Cortex of kidney (tissue), 1 donor: ENCODE measurements at places on chromosomes 4 and X.

DNA sequence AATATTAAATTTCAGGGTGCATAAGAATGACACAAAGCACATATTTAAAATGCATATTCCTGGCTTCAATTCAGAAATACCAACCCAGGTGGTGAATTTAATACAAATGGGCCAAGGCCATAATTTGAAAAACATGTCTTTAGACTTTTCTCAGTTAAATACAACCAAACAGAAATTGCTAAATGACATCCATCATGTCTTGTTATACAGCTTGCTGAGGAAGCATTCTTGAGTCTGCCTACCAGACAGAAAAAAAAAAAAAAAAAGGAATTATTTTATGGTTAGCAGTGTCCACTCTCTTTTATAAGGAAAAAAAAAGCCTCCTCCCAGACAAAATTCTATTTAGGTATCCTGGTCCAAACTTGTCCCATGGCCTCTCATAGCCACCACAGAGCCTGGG is 119.1 kb downstream of the PAPSS1 start:
- DNase-seq = no peak

- DNase-seq = no peak
Observed at GRCh38 chr4:103786014-103786413, 66.2 kb upstream of the TACR3 start.

GRCh38 chr4:6201580-6202091 is 1.3 kb upstream of the JAKMIP1 start:
- DNase-seq = no peak

- no peak for DNase-seq
Observed at GRCh38 chr4:184804621-184805020, 21.1 kb downstream of the ACSL1 start.

GRCh38 chr4:156487107-156487506 is 484.5 kb downstream of the PDGFC start:
- DNase-seq = no peak

- DNase-seq = no peak
Observed at GRCh38 chr4:169987327-169988228, 38.6 kb downstream of the MFAP3L start.

DNA sequence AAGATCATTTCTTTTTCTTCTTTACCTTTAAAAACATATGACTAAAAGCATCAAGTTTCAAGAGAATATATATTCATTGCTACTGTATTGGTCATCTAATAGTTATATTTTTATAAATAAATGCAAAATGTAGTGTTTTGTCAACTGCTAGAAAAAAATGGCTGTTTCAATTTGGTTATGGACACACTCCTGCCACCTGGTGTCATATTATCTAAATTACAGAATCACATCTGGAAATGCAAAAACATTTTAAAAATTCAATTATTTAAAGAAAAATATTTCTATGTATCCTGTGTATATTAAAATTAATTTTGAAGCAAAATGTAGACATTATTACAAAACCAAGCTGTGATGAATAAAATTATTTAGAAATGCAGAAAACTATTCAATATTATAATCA is 329.4 kb upstream of the PCDH18 start:
- no peak for DNase-seq

DNA sequence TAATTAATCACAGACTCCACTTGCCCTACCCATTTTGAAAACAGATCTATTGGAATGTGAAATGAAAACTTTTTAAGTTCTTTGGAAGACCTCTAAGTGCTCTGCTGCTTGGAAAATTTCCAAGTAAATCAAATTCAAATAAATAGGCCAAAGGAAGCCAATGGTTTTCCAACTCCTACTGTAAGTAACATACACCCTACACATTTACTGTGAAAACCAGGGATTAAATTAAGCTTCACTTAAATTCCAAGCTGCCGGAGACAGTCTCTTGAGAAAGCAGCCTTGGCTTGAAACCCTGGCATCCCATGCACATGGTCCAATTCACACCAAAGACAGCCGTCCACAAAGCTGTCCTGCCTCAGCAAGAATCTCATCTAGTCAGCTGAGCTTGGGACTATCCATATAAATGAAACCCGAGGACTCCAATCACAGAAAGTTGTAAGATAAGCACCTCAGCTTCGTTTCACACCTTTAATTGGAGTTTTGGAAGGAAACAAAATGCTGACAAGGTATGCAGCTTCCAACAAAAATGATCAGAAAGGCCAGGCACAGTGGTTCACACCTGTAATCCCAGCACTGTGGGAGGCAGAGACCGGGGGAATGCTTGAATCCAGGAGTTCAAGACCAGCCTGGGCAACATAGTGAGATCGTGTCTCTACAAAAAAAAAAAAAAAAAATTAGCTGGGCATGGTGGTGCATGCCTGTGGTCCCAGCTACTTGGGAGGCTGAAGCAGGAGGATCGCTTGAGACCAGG is 88.6 kb downstream of the APBB2 start:
- no peak for DNase-seq

DNA sequence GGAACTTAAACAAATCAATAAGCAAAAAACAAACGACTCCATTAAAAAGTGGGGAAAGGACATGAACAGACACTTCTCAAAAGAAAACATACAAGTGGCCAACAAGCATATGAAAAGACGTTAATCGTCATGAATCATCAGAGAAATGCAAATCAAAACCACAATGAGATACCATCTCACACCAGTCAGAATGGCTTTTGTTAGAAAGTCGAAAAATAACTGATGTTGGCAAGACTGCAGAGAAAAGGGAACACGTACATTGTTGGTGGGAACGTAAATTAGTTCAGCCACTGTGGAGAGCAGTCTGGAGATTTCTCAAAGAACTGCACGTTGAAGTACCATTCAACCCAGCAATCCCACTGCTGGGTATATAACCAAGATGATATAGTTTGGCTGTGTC is 23.7 kb downstream of the NEUROG2 start:
- no peak for DNase-seq

DNA sequence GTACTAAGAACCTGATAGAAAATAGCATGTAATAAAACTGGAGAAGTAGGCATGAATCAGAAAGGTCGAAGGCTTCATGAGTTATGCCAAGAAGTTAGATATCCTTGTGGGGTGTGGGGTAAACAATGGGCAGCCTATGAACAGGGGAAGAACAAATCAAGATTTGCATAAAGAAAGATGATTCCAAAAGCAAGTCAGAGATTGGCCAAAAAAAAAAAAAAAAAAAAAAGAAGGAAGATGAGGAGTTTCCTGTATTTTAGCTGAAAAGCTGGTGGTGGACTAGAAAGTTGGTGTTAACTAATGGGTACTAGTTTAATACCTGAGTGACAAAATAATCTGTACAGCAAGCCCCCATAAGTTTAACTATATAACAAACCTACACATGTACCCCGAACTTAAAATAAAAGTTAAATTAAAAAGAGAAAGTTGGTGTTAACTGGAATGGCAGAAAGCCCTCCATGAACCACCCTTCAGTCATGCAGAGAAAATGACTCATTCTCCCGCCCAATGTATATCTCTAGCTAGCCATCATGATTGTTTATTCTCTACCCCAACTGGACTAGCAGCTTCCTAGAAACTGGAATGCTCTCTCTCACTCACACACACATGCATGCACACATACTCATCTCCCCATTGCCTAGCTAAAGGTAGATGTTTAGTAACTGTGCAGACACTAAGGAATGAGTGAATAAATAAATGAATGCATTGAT is 41.7 kb downstream of the ATP11C start:
- DNase-seq = no peak

DNA sequence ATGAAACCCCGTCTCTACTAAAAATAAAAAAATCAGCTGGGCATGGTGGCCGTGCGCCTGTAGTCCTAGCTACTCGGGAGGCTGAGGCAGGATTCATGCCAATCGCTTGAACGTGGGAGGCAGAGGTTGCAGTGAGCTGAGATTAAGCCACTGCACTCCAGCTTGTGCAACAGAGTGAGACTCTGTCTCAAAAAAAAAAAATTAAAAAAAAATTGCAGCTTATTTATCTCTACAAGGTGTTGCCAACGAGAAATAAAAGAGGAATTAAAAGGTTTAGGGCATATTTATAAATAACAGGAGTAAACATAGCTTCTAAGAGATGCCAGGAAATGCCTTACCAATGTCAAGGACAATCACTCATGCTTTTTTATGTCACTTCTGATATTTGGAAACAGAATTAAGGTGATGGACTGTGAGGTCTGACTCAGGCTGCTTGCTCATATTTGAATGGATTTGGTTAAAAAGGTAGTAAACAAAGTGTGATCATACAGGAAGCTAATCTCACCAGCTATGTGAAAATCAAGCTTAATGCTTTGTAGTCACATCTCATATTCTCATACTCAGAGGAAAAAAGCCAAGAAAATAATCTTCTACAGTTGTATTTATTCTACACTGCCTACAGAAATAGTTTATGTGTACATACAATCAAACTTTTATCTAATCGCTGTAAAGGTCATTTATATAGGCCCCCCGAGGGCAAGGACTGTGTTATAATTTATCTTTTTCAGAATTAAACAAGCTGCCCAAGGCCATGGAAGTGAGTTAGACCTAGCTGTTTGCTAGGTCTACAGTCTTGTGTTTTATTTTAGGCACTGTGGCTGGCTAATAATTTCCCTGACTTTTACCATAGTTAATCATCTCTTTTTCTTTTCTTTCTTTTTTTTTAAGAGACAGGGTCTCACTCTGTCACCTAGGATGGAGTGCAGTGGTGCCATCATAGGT is 61.1 kb upstream of the RBMX start:
- no peak for DNase-seq

DNA sequence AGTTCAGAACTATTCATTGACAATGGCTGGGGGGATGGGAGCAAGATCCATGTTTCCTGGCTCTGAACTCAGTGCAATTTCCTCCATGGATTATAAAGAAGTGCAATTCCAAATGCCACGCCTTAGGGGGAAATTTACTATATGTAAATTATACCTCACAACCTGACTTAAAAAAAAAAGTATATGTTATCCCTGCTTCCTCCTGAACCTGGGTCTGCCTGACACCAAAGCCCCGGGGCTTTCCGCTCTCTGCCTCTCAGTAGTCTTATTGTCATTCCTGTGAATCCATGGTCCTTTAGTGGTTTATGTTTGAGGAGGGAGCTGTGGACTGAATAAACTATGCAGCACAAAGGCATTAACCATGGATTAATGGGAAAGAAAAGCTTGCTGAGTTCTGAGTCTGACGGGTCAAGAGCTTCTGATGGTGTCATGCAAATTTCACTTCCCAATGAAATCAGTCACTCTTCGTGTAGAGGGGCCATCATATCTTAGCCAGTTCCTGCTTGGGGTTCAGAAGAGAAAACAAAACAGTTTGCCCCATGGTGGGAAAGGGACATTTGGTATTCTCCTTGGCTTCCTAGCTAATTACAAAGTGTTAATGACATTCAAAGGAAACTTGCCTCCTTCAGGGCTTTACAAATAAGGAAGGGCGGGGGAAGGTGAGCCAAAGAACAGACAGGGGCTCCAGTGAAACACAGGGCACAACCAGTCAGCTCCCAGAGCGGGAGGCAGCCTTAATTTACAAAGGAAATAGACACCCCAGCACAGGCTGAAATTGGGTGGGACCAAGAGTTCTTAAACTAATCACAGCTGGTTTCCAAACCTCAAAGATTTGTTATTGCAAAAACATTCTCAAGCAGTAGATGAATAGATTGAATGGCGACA is 14.3 kb downstream of the FAM9C start:
- DNase-seq = no peak

GRCh38 chr4:157447195-157447594 is 226.7 kb downstream of the GRIA2 start:
- no peak for DNase-seq

DNA sequence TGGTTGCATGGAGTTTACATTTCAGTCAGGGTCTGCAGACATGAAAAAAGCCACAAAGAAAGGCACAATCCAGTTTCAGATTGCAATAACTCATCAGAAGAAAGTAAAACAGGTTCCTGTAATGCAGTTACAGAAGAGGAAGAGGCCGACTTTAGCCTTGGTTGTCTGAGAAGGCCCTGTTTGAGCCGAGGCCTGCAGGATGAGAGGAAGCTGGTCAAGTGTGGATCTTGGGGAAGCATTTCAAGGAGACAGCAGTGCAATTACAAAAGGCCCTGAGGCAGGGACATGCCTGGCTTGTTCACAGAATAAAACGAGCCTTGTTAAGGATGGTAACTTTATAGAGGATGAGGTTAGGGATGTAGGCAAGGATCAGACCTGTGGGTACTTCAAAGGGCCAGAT is 62.4 kb downstream of the AFF2 start:
- no peak for DNase-seq

DNA sequence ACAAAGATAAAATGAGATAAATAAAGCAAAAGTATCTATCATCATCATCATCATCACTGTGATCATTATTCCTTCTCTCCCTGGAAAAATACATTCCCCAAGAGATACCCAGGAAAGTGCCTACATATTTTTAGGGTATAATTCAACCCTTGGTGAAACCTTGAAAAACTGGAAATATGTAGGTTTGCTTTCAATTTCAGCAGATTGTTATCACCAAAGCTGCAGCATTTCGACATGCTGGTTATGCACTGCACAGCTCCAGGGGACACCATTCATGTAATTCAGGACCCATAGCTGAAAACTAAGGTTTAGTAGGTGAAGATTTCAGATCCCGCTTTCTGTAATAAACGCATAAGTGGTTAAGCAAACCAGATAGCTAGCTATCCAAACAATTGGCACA is 28.4 kb upstream of the FBXW7 start:
- no peak for DNase-seq

DNA sequence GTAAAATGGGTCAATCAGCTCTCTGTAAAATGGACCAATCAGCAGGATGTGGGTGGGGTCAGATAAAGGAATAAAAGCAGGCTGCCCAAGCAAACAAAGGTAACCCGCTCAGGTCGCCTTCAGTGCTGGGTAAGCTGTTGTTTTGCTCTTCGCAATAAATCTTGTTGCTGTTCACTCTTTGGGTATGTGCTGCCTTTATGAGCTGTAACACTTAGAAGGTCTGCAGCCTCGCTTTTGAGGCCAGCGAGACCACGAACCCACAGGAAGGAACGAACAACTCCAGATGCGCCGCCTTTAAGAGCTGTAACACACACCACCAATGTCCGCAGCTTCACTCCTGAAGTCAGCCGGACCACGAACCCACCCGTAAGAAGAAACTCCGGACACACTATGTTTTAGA is 11.5 kb upstream of the CAMK2D start:
- no peak for DNase-seq

- DNase-seq = no peak
Observed at GRCh38 chr4:1991596-1992434, 17.0 kb downstream of the NELFA start.

- no peak for DNase-seq
Observed at GRCh38 chr4:177728361-177729152, 286.3 kb upstream of the AGA start.

DNA sequence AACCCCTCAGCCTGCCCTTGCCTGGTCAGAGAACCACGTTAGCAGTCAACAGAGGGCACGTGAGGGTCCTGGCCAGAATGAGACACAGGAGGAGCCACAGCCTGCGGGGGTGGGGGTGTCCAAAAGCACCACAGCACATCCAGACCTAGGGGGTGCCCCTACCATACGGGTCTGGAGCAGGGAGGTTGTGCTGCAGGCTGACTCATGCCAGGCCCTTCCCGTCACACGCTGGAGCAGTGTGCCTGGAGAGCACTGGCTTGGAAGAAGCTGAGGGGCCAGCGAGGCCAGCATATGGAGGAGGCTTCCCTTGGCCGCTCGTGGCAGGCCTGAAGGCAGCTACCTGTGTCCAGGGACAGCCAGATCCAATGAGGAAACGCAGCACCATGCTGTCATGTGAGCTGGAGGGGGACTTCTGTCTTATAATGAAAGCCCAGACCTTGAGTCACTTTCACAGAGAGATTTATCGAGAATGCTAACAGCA is 1.5 kb upstream of the IRAK1 start:
- DNase-seq = no peak

GRCh38 chrX:12447448-12448064 is 309.3 kb downstream of the FRMPD4 start:
- DNase-seq = no peak
